ENCODE measurements at places on chromosomes 5 and 9. TPM values are rescaled to one million over a fixed set of nuclear protein-coding genes. Genes with fewer than 3 reads are reported as not detected.

Gene NANS
- total RNA-seq = 40.2 TPM

Gene SPAG8
- total RNA-seq = 1.0 TPM

Gene PDE6A
- total RNA-seq = not detected

Gene SLC34A3
- total RNA-seq = not detected

Gene OLFML2A
- total RNA-seq = not detected

Gene RANBP17
- not detected for total RNA-seq

Gene TLE1
- total RNA-seq = not detected

Gene DMRTA1
- total RNA-seq = not detected

Gene IL13
- total RNA-seq = 21.0 TPM

Gene RLN2
- total RNA-seq = 2.8 TPM

Gene C5orf52
- not detected for total RNA-seq

Gene ADRB2
- 0.65 TPM for total RNA-seq

Gene LCN2
- total RNA-seq = not detected

Gene PRDM9
- total RNA-seq = not detected

Gene GDF9
- total RNA-seq = 0.23 TPM

Gene HEMGN
- total RNA-seq = 0.55 TPM

Gene LCN1
- total RNA-seq = not detected

Gene LRRTM2
- not detected for total RNA-seq

Gene AMBP
- total RNA-seq = not detected

Gene GLRA1
- total RNA-seq = not detected

Gene GPR21
- total RNA-seq = not detected

Gene MEF2C
- total RNA-seq = 0.08 TPM

Gene SLC45A2
- not detected for total RNA-seq

Gene MSMP
- total RNA-seq = not detected

Gene DRD1
- not detected for total RNA-seq

Gene NEURL1B
- total RNA-seq = 0.04 TPM

Gene TSLP
- total RNA-seq = 0.67 TPM

Gene ZSWIM6
- total RNA-seq = 6.4 TPM

Gene GPR151
- not detected for total RNA-seq

Gene OR1J1
- not detected for total RNA-seq

Gene PCDHGC5
- total RNA-seq = not detected

Gene RNF183
- total RNA-seq = not detected

Gene C7
- not detected for total RNA-seq

Gene HDAC3
- total RNA-seq = 86.3 TPM

Gene PCA3
- total RNA-seq = not detected

Gene ZNF782
- 3.7 TPM for total RNA-seq

Gene C6
- not detected for total RNA-seq

Gene ANKH
- 88.6 TPM for total RNA-seq

Gene SPAAR
- not detected for total RNA-seq

Gene PCDHGB6
- 0.06 TPM for total RNA-seq

Gene C5orf58
- total RNA-seq = not detected

Gene ADAMTSL2
- 0.04 TPM for total RNA-seq

Gene IRX2
- total RNA-seq = not detected

Gene CD180
- total RNA-seq = not detected

Gene STOM
- 76.3 TPM for total RNA-seq

Gene PTGDS
- not detected for total RNA-seq
